ENCODE measurements at places on chromosomes 16 and 17.

DNA sequence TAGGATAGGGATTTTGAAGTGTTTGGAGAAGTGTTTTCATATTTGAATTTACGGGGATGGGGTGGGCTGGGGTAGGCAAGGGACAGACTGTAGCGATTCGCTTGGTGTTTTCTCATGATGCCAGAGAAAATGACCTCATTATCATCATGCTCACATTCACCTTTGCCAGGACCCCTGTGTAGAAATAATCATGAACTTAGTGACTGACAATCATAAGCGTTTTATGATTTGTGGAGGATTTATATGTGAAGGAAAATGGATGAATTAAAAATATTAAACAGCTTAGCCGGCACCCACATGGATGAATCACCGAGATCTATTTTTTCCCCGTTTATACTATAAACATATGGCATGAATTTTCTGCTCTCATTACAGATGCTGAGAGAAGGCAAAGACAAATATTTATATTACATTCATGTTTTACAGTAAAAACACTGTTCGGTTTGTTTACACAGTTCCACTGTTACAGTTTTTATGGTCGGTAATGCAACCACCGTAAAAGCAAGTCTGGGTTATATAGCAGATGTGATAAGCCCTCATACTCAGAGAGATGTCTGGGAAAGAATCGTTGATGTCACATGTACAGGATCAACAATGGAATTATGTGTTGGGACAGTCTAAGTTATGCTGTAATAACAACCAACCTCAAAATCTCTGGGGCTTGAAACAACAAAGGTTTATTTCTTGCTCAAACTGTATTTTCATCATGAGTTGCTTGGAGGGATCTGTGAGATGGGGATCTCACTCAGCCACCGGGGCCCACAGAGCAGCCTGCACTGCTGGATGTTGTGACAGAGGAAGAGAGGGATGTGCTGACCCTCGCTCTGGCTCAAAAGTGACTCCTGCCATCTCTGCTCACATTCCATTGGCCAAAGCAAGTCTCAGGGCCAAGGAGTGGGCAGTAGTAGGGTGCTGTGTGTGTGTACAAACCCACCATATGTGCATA lies 85.1 kb downstream of the WWOX start:
- no peak overlapping the region for H3K4me3 ChIP-seq
- H3K36me3 ChIP-seq = no peaks in the 10 kb centered on the region
- H3K4me1 ChIP-seq = no peaks in the 10 kb centered on the region

DNA sequence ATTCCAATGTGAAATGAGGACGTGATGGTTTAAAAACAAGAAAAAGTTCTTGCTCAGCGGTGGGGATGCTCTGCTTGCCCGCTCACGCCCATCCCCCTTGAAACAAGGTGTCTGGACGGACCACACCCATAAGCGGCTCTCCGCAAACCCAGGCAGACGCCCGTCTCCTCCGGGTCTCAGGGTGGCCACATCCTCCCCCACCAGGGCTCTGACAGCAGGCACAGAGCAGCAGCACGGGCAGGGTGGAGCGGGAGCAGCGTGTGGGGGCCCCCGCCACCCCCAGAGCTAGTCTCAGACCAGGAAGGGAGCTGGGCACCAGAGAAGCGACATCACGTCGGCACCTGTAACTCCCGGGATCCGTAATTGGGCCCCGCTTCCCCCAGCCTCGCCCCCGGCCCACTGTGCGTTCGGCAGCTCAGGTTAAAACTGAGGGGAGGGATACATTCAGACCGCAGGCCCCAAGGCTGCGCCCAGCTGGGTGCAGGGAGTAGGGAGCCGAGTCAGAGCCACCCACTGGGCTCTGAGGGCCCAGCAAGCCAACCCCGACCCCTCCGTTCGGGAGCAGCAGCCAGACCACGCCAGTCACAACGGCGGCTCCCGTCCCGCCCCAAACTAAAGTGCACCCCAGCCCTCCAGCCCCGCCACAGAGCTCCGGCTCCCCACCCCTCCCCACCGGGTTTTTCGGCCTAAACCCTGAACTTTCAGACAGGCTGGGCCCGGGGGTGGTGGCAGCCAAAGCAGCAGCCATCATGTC lies 22.0 kb downstream of the CLUH start:
- no peak overlapping the region for H3K27ac ChIP-seq
- no peak for DNase-seq
- no peak overlapping the region for H3K4me3 ChIP-seq

DNA sequence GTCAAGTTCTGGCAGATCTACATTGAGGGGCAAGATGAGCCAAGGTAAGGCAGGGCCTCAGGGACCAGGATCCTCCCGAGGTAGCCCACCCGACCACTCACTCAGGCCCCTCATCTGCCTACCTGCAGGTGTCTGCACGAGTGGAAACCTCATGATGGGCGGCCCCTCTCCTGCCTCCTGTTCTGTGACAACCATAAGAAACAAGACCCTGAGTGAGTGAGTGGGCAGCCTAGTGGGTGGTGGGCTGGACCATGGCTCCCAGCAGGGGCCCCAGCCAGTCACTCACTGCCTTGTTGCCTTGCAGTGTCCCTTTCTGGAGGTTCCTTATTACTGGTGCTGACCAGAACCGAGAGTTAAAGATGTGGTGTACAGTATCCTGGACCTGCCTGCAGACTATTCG lies 5.4 kb downstream of the EDC4 start:
- no peak for DNase-seq
- no peaks in the 10 kb centered on the region for H3K27me3 ChIP-seq
- peaks cover 6% of the 10 kb centered on the region for H3K4me1 ChIP-seq
- no peak overlapping the region for H3K4me3 ChIP-seq

GRCh38 chr17:18039535-18040260 lies 490 bp downstream of the GID4 start:
- peaks cover 17% of the 10 kb centered on the region for H3K4me1 ChIP-seq
- H3K36me3 ChIP-seq = no peaks in the 10 kb centered on the region
- H3K27ac ChIP-seq = peak overlapping the region; percentile 51
- H3K4me3 ChIP-seq = peak overlapping the region; percentile 87

GRCh38 chr17:19424934-19425868 lies 14.2 kb downstream of the RNF112 start:
- H3K27ac ChIP-seq = no peak overlapping the region
- no peak overlapping the region for H3K4me3 ChIP-seq
- H3K27me3 ChIP-seq = no peaks in the 10 kb centered on the region
- H3K36me3 ChIP-seq = no peaks in the 10 kb centered on the region
- H3K4me1 ChIP-seq = no peaks in the 10 kb centered on the region

GRCh38 chr17:51580869-51581268 lies 320.5 kb downstream of the UTP18 start:
- no peaks in the 10 kb centered on the region for H3K36me3 ChIP-seq
- H3K27me3 ChIP-seq = no peaks in the 10 kb centered on the region
- no peak overlapping the region for H3K27ac ChIP-seq
- no peak overlapping the region for H3K4me3 ChIP-seq
- no peaks in the 10 kb centered on the region for H3K4me1 ChIP-seq

- peaks cover 9% of the 10 kb centered on the region for H3K36me3 ChIP-seq
- peaks cover 30% of the 10 kb centered on the region for H3K4me1 ChIP-seq
- H3K4me3 ChIP-seq = peak overlapping the region; percentile 29
- H3K27ac ChIP-seq = peak overlapping the region; percentile 87
These were observed 80.5 kb downstream of the SMG6 start for GRCh38 chr17:2222901-2223616.

DNA sequence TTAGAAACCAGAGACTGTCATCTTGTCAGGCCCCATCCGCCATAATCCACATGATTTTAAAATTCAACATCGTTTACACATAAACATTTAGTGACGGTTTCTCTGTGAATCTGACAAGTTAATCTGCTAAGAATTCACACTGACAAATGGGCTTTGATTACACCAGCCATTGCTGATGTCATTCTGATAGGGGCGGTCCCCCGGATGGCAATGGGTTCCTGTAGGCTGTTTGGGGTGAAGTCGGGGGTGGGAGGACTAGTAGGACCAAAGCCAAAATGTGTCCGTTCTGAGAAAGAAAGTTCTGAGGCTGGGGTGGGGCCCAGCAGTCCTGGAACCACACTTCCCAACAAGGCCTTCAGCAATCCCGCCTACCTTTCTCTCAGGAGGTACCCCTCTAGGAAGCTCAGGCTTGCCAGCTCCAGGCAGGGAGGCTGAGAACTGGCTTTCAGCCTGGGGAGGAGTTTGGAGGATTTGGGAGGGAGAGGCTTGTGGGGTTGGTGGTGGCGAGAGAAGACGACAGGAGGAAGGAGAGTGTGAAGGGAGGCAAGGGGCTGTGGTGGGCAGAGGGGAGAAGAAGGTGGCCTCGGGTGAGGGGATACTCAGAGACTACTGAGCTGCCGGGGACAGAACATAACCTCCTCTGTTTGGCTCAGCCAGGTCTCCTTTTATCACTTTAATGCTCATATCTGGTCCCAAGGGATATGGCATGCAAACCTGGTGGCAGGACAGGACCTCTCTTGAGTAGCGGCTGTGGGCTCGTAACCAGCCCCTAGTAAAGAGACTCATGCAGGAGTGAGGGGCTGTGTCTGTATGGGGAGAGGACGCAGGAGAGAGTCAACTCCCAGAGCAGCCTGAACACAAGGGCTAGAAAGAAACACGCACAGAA lies 8.6 kb downstream of the HIC1 start:
- no peak overlapping the region for H3K4me3 ChIP-seq
- H3K27me3 ChIP-seq = no peaks in the 10 kb centered on the region
- peak overlapping the region; percentile 34 for H3K27ac ChIP-seq

DNA sequence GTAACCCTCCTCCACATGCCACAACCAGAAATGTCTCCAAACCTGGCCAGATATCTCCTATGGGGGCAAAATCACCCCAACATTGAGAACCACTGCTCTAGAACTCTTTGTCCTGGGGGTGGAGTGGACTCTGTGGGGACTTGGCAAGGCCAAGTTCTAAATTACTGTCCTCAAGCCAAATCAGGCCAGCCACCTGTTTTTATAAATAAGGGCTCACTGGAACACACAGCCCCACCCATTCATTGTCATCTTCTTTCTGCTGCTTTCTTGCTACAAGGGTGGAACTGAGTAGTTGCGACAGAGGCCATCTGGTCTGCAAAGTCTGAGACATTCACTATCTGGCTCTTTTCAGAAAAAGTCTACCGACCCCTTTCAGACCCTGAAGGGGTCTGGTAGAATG lies 26.8 kb upstream of the TMEM220 start:
- H3K4me1 ChIP-seq = no peaks in the 10 kb centered on the region
- H3K27me3 ChIP-seq = no peaks in the 10 kb centered on the region
- H3K27ac ChIP-seq = no peak overlapping the region
- no peaks in the 10 kb centered on the region for H3K36me3 ChIP-seq
- DNase-seq = no peak

DNA sequence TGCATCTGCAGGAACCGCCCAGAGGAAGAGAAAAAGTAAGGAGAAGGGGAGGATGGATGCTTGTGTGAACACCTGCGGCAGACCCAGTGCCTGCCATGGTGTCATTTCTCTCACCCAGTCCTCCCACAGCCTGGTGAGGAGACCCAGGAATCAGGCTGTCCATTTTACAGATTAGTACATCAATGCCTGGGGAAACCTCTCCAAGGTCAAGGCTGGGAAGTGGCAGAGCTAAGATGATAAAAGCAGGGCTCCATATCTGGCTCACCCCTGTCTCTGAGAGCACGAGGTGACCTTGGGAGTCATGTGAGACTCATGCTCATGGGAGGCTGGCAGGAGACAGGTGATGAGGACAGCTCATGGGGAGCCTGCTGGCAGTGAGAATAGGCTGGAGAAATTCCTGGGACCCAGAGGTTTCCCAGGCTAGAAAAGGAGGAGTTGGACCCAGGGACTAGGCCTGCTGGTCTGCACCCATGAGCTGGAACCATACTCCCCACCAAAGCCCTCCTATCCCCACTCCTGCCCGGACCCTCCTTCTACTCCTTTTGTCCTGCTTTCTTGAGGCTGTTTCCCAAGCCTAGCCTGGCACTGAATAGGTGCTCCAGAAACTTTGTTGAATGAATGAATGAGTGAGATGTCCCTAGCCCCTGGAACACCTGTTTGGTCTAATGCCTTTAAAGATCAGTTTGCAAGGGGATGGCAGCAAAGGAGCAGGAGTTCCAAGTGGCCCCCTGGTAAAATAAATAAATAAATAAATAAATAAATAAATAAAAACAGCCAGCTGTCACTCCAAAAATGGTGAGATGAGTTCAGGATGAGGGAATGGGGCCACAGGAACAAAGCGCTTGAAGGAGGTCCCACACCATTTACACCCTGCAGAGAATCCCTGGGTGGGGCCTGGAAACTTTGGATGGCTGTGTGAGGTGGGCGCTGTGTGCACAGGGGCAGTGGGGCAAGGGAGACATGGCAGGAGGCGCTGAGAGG lies 1.6 kb downstream of the ZNF629 start:
- no peak overlapping the region for H3K4me3 ChIP-seq
- peaks cover 3% of the 10 kb centered on the region for H3K27me3 ChIP-seq
- no peaks in the 10 kb centered on the region for H3K36me3 ChIP-seq
- H3K27ac ChIP-seq = no peak overlapping the region

- H3K36me3 ChIP-seq = no peaks in the 10 kb centered on the region
- no peak overlapping the region for H3K4me3 ChIP-seq
- no peaks in the 10 kb centered on the region for H3K27me3 ChIP-seq
- H3K27ac ChIP-seq = no peak overlapping the region
- H3K4me1 ChIP-seq = no peaks in the 10 kb centered on the region
- no peak for DNase-seq
These were observed 789.9 kb upstream of the KIF2B start for GRCh38 chr17:53032861-53033271.

- no peak overlapping the region for H3K4me3 ChIP-seq
- DNase-seq = no peak
These were observed 2.0 kb downstream of the PTX4 start for GRCh38 chr16:1486551-1487390.

DNA sequence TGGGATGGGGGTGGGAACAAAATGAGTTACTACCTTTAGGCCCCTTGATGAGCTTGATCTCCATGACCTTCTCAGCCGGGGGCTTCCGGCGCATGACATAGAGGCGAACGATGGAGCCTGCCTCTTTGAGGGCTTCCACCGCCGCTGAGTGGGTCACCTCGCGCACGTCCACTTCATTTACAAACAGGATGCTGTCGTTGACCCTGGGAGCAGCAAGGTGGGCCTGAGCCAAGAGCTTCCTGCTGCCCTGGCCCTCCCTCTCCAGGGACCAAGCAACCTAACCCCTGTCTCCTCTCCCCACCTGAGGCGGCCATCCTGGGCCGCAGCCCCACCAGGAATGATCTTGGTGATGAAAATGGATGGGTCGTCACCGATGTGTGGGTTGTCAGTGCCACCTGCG lies 16.2 kb downstream of the DLG4 start:
- H3K27me3 ChIP-seq = no peaks in the 10 kb centered on the region
- no peak overlapping the region for H3K27ac ChIP-seq
- H3K36me3 ChIP-seq = no peaks in the 10 kb centered on the region

GRCh38 chr16:87461466-87461991 lies 31.3 kb downstream of the ZCCHC14 start:
- no peaks in the 10 kb centered on the region for H3K27me3 ChIP-seq
- H3K4me1 ChIP-seq = peaks cover 7% of the 10 kb centered on the region
- DNase-seq = no peak
- H3K27ac ChIP-seq = no peak overlapping the region
- H3K4me3 ChIP-seq = no peak overlapping the region

Measured in GM12878 (cell line).